ENCODE measurements at places on chromosomes 16 and 17.

DNA sequence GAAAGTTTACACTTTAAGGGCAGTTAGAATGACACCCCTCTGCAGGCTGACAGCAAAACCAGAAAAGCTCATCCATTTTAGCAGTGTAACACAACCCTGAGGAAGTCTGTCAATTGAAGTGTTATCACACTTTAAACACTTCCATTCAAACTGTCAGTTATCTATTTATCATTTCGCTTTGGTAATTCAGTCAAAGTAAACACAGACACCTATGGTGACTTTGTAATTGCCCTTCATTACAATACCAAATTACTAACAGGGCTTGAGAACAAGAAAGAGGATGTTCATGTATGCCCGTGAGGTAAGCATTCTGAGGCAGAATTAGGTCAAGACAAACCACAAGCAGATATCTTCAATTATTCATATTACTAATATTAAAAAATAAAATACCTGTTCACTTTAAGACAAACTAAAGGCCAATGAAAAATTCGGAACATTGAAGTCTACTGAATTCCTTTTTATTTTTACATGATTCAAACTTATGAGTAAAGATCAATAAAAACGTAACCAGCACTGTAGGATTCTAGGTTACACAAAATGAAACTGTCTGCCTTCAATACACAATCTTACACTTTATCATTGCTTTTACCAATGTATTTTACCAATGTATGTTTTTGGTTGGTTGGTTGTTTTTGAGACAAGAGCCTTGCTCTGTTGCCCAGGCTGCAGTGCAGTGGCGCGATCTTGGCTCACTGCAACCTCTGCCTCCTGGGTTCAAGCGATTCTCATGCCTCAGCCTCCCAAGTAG is 57.1 kb downstream of the BRIP1 start:
- no peak for DNase-seq

- DNase-seq, result no peak
Measured at GRCh38 chr16:75983741-75984381, 257.6 kb upstream of the CPHXL start.

GRCh38 chr17:17692353-17693252 is 11.3 kb downstream of the RAI1 start:
- no peak for DNase-seq

DNA sequence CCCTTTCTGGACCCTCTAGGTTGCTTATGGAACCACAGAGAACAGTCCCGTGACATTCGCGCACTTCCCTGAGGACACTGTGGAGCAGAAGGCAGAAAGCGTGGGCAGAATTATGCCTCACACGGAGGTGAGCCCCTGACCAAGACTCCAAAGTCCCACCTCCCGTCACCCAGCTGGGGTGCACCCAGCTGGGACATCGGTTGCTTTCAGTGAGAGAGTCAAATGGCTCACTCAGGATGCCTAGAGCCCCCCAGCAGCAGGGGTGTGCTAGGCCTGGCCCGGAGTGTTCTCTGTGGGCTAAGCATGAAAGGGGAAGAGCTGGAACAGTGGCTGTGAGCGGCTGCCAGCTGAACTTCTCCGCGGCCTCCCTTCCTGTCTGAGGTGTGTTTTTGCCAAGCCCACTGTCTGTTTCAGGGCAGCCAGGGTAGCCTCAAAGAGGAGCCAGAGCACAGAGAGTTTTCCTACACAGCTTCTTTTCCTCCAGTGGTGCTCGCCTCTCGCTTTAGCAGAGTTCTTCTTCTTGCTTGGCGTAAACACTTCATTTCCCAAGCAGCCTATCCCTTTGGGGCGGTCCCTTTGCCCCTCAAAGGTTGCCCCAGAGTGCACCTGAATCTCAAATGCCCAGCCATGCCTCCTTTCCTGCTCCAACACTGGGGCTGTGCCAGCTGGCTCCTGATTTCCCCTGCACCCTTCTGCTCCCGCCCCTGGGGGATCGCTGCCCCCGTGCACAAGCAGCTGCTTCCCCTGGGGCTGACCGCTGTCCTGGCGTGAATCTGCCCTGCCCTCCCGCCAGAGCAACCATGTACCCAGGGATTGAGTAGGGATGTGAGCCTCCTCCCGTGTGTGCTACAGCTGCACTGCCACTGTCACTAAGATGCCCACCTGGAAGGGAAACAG is 2.6 kb upstream of the CHAD start:
- no peak for DNase-seq

GRCh38 chr16:5302372-5303114 is 204.9 kb upstream of the EEF2KMT start:
- DNase-seq, result no peak

DNA sequence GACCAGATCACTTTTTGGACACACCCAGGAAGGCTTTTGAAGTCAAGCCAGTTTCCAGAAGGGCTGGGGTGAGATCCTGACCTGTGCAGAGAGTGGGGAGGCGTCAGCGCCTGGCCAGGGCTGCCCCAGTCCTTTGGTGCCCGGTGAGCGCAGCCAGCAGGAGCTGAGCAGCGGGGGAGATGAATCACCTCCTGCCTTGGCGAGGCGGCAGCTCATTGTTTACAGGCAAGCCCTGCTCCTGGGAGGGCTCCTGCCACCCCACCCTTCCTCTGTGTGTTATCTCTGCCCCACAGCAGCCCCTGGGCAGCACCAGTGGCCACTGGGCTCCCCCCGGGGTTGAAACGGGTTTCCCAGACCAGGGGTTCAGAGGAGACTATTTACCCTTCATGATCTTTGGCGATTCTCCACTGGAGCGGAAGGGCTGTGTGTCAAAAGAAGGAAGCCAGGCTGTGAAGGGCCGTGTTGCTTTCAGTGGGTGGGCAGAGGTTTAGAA is 14.1 kb upstream of the ITGB4 start:
- no peak for DNase-seq

DNA sequence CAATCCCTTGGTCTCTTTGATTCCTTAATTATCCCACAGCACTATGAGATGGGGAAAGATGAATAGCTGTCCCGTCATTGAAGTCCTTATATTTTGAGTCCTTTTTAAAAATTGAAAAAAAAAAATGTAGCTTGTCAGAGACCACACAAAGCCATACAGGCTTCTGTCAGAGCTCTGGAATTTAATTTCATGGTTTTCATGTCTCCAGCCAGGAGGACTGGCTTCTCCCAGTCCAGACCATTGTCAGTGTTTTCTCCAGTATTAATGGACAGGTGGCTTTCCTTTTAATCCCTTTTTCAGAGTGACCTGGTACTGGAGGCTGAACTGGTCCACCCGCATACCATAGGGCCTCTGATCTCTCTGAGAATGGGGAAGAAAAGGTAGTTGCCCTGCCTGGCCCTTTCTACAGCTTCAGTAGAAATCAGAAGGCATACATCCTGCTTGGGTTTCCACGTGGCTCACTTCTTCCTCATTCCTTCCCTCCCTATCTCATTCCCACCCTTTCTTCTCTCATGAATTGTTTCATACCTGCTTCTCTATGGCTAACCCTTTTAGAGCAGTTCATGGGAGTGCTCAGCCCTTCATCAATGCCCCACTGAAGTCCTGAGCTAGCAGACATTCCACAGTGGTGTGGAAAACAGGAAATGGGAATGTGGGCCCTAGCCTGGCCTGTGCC is 29.1 kb downstream of the TRIM16 start:
- DNase-seq, result no peak

DNA sequence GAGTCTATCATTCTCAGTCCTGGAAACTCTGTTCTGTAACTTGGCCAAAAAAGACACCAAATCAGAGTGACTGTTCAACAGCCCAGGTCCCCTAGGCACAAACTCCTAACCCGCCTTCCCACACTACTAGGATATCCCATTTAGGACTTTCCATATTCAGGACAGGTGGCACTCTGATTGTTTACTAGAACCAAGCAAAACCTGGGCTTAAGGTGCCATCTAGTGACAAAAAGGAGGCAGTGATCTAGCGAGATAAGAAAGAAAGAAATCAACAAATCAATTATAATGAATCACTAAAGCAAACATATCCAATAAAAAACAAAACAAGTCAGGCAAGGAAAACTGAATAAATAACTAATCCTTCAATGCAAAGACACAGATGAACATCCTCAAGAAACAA is 203.9 kb downstream of the CEP112 start:
- DNase-seq, result no peak

DNA sequence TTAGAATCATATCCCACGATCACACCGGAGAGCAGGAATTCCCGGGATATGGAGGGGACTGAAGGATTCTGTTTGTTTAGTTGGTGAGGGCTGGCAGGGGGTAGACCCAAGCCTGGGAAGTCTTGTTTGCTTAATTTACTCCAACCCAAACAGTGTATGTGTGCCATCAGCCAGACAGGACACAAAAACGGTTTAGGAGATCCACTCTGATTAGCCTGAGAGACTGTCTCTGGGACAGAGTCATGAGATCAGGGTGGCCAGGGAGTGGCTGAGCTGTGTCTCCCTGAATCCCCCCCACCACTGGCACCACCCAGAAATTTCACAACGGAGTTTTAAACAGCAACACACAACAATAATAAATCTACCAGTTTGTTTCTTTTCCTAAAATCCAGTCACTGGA is 127.0 kb downstream of the RBFOX3 start:
- no peak for DNase-seq

DNA sequence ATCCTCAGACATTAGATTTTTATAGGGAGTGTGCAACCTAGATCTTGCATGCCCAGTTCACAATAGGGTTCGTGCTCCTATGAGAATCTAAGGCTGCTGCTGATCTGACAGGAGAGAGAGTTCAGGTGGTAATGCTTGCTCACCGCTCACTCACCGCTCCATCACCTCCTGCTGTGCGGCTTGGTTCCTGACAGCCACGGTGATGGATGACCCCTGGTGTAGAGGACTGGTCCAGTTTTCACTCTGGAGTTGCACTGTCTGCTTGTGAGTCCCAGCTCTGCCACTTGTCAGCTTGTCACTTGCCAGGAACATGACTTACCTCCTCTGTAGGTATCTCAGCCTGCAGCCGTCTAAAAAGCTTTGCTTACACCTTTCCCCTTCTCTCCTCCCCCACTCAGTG is 214.6 kb downstream of the SNX29 start:
- no peak for DNase-seq

DNA sequence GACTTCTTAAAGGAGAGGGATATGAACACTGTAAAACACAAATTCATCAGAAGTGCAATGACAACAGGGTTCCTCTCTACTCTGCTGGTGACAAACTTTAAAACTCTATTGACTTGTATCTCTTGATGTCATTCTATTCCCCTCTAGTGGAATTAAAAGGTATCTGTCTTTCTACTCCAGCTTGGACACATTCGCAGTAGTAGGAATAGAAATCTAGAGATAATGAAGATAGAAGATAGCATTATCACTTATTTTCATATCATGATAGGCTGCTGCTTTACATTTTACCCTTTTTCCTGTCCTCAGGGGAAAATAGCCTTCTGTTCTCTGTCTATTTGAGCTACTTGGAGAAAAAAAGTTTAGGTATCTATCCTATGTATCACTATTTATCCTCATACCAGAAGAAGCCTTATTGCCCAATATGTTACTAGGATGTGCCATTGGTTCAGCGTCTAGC is 209.6 kb upstream of the CACNG5 start:
- DNase-seq, result no peak

DNA sequence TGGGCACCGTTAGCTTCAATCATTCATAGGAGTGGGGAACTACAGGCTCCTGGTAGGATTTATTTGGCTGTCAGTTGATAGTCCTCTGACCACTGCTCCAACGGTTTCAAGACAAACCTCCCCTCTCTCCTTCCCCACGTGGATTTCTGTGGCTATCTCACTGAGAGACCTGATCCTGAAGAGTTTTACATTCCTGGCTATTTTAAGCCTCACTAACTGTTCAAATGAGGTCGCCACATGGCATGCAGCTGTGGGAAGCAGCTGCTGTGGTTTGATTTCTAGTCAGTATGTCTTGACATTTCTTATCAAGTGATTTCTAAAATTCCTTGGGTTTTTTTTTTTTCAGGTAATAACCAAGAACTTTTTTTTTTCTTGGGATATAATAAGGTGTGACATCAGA is 38.3 kb downstream of the CDK5R1 start:
- no peak for DNase-seq

GRCh38 chr17:49564638-49565037 is 11.0 kb upstream of the NXPH3 start:
- DNase-seq, result no peak

DNA sequence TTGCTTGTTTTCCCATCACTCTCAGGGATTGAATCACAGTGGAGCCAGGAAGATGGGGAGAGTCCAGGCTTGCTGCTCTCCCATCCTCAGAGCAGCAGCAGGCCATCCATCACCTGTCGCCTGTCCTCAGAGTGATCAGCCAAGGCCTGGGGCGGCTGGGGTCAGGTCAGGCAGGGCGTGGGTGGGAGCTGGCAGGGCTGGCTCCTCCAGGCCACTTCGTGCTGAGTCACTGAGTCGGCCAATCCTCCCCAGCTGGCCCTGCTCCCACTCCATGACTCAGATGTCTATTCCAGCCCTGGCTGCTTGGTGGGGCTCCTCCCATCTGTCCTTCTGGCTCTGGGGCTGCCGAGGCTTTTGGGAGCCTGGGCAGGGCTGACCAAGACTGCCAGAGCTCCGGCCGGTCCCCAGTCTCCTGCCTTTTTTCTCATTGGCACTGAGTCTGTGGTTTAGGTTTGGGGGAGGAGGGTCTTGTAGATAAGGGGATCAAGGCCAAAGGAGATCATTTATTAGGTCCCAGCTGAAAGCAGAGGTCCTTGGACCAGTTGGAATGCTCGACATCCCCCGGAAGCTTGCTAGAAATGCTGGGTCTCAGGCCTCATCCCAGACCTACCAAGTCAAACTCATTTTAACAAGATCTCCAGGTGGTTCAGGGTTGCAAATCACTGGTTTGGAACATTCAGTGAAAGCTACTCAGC is 72.7 kb downstream of the ABCC1 start:
- DNase-seq, result no peak

Data from GM12891 (cell line).